ENCODE measurements at places on chromosomes 4 and X.
A peak's percentile ranks its signal among the peaks of the same experiment; 100 is the strongest.

DNA sequence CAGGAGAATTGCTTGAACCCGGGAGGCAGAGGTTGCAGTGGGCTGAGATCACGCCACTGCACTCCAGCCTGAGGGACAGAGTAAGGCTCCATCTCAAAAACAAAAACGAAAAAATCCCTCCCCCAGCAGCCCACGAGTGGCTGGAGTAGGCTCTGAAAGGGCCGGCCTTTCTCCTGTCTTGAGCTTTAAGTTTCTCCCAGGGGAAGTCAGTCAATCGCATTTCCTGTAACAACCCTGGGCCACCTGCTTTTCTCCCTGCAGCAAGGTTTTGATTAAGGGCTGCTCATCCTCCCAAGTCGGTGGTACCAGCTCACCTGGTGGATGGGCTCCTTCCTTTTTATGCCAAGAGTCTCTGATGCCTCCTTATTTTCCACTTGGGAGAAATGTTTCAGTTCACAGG lies 2.0 kb upstream of the NYX start:
- no peak for DNase-seq

DNA sequence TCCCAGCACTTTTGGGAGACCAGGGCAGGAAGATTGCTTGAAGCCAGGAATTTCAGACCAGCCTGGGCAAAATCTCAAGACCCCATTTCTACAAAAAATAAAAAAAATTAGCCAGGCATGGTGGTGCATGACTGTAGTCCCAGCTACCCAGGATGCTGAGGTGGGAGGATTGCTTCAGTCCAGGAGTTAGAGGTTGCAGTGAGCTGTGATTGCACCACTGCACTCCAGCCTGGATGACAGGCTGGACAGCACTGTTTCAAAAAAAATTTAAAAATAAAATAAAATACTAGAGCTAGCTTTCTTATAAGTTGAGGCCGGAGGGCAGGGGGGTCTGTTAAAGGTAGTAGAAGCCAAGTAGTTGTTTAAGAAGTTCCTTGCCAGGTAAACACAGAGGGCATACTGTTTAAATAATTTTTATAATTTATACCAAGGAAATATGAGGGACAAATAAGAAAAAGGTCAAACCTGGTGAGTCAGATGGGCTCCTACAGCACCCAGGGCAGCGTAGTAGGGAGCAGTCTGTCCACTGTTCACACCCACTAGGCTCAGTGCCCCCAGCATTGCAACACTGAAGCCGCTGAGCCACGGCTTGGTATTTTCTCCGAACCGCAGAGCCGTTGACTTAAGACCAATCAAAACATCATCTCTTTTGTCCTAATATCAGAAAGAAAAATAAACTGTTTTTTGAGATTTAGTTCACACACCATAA lies 17.3 kb downstream of the COQ2 start:
- no peak for DNase-seq

GRCh38 chrX:43618366-43619205 lies 37.5 kb upstream of the MAOA start:
- DNase-seq: no peak

- DNase-seq: peak; percentile 39
Observed at GRCh38 chrX:72094894-72095293, 36.8 kb downstream of the RTL5 start.

DNA sequence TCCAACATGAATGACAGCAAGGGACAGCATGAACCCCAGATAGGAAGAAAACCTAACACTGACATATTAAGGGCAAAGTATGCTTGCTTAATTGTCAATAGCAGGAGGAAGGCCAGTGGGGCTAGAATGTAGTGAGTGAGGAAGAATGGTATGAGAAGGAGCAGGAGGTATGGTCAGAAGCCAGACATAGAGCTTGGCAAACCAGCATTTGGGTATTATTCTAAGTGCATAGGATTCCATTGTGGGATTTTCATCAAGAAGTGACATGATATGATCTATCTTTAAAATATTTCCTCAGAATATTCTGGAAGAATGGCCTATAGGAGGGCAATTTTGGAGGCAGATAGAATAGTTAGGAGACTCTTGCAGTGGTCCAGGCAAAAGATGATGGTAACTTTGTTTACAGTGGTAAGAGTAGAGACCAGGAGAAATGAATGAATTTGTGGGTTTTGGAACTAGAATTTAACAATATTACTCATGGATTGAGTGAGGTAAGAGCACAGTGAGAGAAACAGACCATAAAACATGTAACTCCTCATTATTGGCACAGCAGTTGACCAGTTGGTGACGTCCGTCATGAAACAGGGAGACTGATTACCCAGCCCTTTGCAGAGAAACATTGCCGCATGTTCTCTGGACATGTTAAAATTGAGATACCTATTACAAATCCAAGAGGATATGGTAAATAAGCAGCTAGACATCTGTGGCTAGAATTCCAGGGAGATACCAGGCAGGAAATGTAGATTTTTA lies 246.5 kb upstream of the HS3ST1 start:
- DNase-seq: no peak

DNA sequence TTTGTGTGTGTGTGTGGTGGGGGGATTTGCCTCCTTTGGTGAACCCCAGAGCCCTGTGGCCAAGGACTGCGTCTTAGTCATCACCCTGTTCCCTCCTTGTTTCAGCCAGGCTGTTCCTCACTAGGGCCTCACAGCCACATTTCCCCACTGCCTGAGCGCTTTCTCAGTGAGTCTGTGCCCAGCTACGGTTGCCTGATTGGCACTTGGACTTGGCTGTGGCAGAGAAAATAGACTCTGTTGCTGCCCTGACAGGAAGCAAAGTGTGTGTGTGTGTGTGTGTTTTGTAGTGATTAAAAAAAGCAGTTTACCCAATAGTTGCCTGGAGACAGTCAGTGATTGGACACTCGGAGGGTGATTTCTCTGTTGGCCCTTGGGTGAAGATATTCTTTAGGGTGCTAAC lies 113.0 kb downstream of the UCHL1 start:
- no peak for DNase-seq

DNA sequence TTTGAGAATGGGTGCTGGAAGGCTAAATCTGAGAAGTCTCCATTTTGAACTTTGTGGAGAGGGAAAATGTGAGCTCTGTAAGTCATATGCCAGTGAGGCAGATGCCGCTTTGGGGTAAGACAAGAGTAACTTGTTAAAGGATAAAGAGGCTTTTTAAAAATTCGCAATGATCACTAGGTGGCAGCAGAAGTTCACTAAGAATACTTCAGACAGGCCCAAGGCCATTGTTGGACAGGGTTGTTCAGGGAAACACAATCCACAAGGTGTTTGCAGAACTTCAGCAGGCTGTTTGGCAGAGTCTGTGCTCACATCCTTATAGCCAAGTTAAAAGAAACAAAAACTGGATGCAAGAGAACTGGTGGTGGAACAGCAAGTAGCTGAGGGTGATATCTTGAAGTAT lies 13.7 kb upstream of the PIGA start:
- DNase-seq: no peak

DNA sequence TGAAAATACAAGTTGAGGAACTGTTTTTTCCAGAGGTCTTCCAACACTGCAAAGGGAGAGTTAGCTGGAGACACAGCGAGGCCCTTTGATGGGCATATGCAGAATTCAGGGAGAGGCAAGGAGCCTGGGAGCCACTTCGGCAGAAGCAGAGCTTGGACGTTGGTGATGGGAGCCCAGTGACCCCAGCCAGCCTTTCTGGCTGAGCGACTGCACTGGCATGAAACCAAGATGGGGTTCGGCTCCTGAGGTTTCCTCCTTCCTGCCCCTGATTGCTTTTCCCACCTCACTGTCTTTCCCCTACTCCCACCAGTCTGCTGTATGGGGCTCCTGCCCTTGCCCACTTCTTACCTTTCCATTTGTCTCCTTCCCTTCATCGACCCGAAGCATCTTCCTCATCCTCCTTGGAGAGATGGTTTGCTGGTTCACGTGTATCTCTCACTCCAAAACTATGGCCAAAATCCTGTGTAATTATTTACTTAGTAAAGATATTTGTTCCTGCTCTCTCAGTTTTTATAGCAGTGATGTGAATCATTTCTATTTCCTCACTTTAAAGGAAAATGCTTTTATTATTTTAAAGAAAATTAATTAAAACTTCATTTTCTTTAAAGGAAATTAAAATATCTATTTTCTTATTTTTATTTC lies 100.5 kb downstream of the NFKB1 start:
- no peak for DNase-seq

DNA sequence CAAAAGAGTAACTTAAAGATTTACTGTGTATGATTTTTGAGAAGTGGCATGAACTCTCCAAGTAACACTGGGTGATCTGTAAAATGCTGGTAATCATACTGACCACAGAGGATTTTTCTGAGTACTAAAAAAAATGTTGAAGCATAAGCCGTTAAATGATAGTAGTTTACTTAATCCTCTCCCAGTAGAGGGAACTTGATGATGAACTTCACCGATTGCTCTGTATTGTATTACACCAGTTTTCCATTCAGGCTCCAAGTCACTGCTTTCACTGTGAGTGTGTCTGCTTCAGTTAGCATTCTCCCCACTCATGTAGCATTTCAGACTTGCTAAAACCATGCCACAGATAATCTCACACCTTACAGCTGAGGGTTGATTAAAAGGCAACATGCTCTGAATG lies 294.1 kb downstream of the GBA3 start:
- no peak for DNase-seq

DNA sequence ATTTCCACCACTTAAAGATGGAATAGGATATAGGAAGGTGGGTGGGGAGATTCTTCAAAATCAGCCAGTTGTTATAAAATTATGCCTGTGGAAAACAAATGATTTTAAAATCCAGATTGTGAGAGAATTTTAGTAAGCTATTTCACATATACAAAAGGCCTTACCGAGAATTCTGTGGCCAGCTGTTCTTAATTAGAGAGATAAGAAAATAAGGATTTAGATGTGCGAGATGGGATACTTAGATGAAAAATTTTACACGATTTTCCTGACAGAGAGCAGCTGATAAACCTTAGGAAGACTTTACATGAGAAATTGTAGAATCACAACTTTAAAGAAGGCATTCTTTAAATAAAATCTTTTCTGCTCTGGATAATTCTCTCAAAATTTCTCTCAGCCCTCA lies 94.5 kb upstream of the IQCM start:
- no peak for DNase-seq

- DNase-seq: no peak
Observed at GRCh38 chr4:158236304-158237030, 26.2 kb downstream of the TMEM144 start.

GRCh38 chr4:140243278-140243753 lies 89.3 kb upstream of the MAML3 start:
- peak; percentile 19 for DNase-seq

DNA sequence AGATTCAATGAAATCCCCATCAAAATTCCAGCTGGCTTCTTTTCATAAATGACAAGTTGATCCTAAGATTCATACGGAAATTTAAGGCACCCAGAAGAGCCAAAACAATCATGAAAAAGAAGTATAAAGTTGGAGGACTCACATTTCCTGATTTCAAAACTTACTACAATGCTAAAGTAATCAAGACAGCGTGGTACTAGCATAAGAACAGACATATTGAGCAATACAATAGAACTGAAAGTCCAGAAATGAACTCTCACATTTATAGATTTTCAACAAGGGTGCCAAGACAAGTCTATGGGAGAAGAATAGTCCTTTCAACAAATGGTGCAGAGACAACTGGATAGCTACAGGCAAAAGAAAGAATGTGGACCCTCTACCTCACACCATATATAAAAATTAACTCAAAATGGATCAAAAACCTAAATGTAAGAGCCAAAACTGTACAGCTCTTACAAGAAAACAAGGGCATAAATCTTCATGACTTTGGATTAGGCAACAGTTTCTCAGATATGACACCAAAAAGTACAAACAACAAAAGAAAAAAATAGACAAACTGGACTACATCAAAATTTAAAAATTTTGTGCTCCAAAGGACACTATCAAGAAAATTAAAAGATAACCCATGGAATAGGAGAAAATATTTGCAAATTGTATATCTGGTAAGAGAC lies 28.5 kb downstream of the SASH3 start:
- DNase-seq: no peak

- no peak for DNase-seq
Observed at GRCh38 chrX:81195259-81195658, 6.5 kb downstream of the HMGN5 start.
